ENCODE measurements at places on chromosomes 4 and X. TPM values are rescaled to one million over a fixed set of nuclear protein-coding genes. Genes with fewer than 3 reads are reported as not detected.
A peak's percentile ranks its signal among the peaks of the same experiment; 100 is the strongest.

Gene SLC16A2
- total RNA-seq = 10.0 TPM

Gene SH3D19
- total RNA-seq = 24.3 TPM

Gene F8A3
- 4.0 TPM for total RNA-seq

Gene LRIT3
- not detected for total RNA-seq

Gene NAT8L
- total RNA-seq = 14.9 TPM

Gene HMGB2
- 201 TPM for total RNA-seq

Gene RNF150
- 7.3 TPM for total RNA-seq

Gene KLHL8
- total RNA-seq = 11.2 TPM

Gene SMPX
- total RNA-seq = 0.95 TPM

Gene CDKL2
- 0.71 TPM for total RNA-seq

- DNase-seq = no peak
- H3K4me1 ChIP-seq = no peaks in the 10 kb centered on the region
- no peak overlapping the region for H3K27ac ChIP-seq
- H3K27me3 ChIP-seq = peaks cover 8% of the 10 kb centered on the region
- no peak overlapping the region for H3K4me3 ChIP-seq
These were observed 289.9 kb upstream of the FAM241A start for GRCh38 chr4:111855308-111855707.

- no peak for DNase-seq
- no peaks in the 10 kb centered on the region for H3K4me1 ChIP-seq
- H3K4me3 ChIP-seq = peak overlapping the region; percentile 85
- no peaks in the 10 kb centered on the region for H3K36me3 ChIP-seq
These were observed 7.5 kb upstream of the RNF4 start for GRCh38 chr4:2461246-2461960.

DNA sequence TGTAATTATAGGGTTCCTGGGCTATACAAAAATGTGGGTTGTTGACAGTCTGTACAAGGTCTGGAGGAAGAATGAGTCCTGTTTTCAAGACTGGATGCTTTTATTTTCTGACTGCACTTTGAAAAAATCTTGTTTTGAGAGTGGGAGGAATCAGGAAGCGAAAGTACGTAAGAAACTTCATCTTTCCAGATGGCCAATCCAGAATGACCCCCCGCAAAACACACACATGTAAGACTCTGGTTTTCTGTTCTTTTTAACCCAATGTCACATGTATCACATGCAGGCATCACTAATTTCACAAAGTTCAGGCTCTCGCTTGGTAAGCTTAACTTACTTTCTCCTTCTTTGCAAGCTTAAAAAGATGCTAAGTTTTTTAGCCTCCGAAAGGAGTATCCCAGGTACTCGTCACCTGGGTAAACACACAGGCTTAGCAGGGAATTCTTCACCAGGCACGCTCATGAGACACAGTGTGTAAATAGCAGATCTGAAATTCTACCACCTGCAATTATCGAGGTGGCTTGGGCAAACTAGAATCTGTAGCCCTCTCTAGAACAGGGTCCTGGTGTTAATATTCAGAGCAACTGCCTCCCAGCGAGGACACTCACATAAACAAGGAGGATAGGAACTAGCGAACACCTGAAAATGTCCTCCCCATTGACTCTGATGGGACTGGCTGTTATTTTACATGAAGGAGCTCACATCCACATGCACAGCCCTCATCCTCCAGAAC lies 90.7 kb downstream of the NSUN7 start:
- peaks cover 35% of the 10 kb centered on the region for H3K4me1 ChIP-seq
- no peak overlapping the region for H3K4me3 ChIP-seq
- H3K27ac ChIP-seq = no peak overlapping the region
- no peak for DNase-seq
- no peaks in the 10 kb centered on the region for H3K36me3 ChIP-seq
- H3K27me3 ChIP-seq = no peaks in the 10 kb centered on the region

DNA sequence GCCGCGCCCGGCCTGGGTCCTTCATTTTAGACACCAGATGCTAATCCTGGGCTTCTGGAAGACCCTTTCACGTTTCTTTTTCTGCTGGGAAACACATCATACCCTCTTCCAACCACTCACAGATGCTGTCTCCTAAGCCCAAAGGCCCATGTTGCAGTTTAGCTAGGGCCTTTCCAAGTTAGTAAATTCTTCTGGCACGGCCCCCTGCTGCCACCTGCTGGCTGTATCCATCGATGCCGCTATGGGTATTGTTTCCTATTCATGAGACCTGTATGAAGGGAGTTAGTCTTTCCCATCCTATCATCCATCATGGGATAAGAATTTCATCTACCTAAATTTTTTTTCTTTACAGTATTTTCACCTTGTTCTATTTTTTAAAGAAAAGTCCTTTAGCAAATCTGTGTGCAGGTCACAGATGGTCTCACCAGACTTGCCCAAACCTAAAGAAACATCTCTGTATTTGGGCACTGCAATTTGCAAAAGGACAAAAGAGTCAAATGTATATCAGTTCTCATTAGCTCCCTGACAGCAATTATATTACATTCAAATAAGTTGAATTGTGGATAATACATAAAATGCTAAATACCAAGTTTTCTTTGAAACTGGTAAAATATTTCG lies 37.8 kb upstream of the SLC9A7 start:
- no peak overlapping the region for H3K27ac ChIP-seq
- no peaks in the 10 kb centered on the region for H3K36me3 ChIP-seq
- DNase-seq = no peak
- no peak overlapping the region for H3K4me3 ChIP-seq
- H3K4me1 ChIP-seq = no peaks in the 10 kb centered on the region

GRCh38 chr4:164748375-164748774 lies 5.6 kb upstream of the SMIM31 start:
- H3K27ac ChIP-seq = no peak overlapping the region
- H3K4me3 ChIP-seq = no peak overlapping the region
- peaks cover 7% of the 10 kb centered on the region for H3K27me3 ChIP-seq
- H3K36me3 ChIP-seq = no peaks in the 10 kb centered on the region
- DNase-seq = no peak
- no peaks in the 10 kb centered on the region for H3K4me1 ChIP-seq

DNA sequence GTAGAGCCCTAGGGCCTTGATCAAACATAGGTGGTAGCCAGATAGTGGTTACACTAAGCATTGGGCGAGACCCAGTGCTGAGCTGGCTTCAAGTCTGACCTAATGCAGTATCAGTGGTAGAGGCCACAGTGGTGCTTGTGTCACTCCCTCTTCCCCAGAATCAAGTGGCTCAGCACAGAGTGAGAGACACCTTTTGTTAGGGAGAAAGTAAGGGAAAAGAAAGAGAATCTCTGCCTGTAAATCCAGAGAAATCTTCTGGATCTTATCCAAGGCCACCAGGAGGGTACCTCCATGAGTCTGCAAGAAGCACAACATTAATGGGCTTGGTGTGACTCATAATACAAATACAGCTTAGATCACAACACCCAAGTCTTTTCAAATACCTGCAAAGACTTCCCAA lies 117.7 kb upstream of the SLC6A14 start:
- H3K27ac ChIP-seq = no peak overlapping the region
- H3K27me3 ChIP-seq = no peaks in the 10 kb centered on the region
- H3K36me3 ChIP-seq = no peaks in the 10 kb centered on the region
- no peak for DNase-seq
- H3K4me3 ChIP-seq = no peak overlapping the region

DNA sequence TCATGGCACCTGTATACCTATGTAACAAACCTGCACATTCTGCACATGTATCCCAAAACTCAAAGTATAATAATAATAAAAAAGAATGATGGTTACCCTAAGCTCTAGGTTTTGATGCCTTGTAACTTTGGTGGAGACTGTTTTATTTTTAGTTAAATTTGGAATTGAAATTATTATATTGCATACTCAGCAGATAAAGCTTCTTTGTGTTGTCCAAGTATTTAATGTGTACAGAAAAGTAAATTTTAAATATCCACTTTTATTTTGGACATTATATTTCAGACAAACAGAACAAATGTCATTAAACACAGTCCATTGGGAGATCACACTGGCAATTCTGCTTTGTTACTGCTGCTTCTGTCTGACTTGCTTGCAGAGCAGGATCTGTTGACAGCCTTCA lies 684.5 kb upstream of the CT83 start:
- H3K36me3 ChIP-seq = no peaks in the 10 kb centered on the region
- no peaks in the 10 kb centered on the region for H3K27me3 ChIP-seq
- DNase-seq = no peak

DNA sequence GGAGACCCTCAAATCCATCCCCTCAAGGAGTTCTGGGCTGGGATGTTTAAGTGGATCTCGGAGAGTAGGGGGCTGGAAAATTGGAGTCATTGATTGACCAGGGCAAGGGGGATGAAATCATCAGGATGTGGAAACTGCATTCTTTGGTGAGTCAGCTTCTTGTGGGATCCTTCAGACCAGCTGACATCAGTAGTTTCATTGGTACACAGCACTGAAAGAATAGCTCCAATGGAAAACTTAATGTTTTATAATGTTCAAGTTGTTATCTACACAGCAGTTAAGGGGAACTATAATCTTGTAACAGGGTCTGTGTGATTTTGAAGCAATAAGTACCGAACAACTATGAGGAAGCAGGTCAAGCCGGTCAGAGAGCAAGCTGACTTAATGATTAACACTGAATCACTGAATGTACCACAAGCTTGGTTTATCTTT lies 506.1 kb downstream of the RPA4 start:
- no peak for DNase-seq
- peaks cover 5% of the 10 kb centered on the region for H3K4me1 ChIP-seq
- H3K27me3 ChIP-seq = no peaks in the 10 kb centered on the region
- peaks cover 16% of the 10 kb centered on the region for H3K36me3 ChIP-seq
- H3K27ac ChIP-seq = no peak overlapping the region

- no peaks in the 10 kb centered on the region for H3K27me3 ChIP-seq
- H3K36me3 ChIP-seq = no peaks in the 10 kb centered on the region
- H3K27ac ChIP-seq = no peak overlapping the region
- H3K4me3 ChIP-seq = no peak overlapping the region
- H3K4me1 ChIP-seq = no peaks in the 10 kb centered on the region
- no peak for DNase-seq
These were observed 54.7 kb downstream of the AFF2 start for GRCh38 chrX:148555101-148555500.

- H3K36me3 ChIP-seq = no peaks in the 10 kb centered on the region
- H3K4me1 ChIP-seq = no peaks in the 10 kb centered on the region
- H3K4me3 ChIP-seq = no peak overlapping the region
- H3K27me3 ChIP-seq = peaks cover 3% of the 10 kb centered on the region
- H3K27ac ChIP-seq = no peak overlapping the region
These were observed 192.7 kb downstream of the ZNF330 start for GRCh38 chr4:141413366-141413765.

- no peak overlapping the region for H3K4me3 ChIP-seq
- H3K36me3 ChIP-seq = no peaks in the 10 kb centered on the region
- no peak for DNase-seq
- H3K4me1 ChIP-seq = no peaks in the 10 kb centered on the region
These were observed 48.3 kb upstream of the GPR174 start for GRCh38 chrX:79096145-79096556.

DNA sequence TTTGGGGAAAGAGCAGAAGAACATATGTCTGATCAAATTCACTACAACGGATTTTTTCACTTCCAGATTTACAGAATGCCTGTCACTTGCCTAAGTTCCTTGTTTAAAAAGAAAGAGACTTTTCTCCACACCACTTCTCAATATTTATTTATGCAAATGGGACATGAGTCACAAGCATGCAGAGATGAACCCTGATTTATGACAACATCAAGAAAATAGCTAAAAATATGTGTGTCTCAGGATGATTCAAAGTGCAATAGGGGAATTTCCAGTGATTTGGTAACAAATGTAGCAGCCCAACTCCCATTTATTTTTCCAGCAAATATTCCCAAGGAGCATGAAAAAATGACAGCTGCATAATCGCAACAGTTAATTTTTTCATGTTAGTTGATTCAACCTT lies 180.4 kb upstream of the FAT1 start:
- peaks cover 9% of the 10 kb centered on the region for H3K4me1 ChIP-seq
- no peak overlapping the region for H3K4me3 ChIP-seq
- DNase-seq = no peak
- no peaks in the 10 kb centered on the region for H3K36me3 ChIP-seq
- no peaks in the 10 kb centered on the region for H3K27me3 ChIP-seq

DNA sequence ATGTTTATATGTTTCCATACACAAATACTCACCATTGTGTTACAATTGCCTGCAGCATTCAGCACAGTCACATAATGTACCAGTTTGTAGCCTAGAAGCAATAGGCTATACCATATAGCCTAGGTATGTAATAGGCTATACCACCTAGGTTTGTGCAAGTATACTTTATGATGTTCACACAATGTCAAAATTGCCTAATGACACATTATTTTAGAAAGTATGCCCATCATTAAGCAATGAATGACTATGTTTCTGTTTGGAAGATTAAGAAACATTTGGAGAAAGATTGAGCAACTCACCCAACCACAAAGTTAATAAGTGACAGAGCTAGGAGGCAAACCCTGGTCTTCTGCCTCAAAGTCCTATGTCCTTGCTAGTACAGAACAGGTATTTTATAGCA lies 96.8 kb upstream of the GRIA3 start:
- H3K36me3 ChIP-seq = no peaks in the 10 kb centered on the region
- no peak overlapping the region for H3K27ac ChIP-seq
- no peaks in the 10 kb centered on the region for H3K4me1 ChIP-seq
- H3K4me3 ChIP-seq = no peak overlapping the region

DNA sequence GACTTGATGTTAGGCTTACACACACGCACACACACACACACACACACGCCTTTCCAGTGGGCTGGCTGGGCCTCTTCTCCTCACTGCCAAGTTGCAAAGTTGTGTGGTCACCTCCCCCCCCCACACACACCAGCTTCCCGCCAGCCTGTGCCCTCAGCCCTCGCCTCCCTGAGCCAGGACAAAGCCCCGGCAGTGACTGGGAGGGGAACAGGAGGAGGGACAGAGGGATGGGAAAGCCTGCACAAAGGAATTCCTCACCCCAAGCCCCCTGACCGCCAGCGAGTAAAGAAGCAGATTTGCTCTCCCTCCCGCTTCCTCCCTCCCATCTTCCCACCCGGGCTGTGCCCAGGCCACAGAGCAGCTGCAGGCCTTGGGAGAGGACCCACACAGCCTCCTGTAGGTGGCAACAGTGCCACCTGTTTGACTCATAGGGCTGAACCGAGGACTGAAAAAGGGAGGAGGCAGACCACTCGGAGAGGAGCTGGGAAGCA lies at the start of gene GDPD2:
GDPD2 (plus strand) TSS at position 464 of the 491 bp plus-strand sequence. CDS start 1,671 bp downstream, outside the sequence.
- DNase-seq = no peak
- H3K36me3 ChIP-seq = no peaks in the 10 kb centered on the region
- peaks cover 5% of the 10 kb centered on the region for H3K4me1 ChIP-seq
- peak within 1 kb of the TSS; percentile 69 for H3K4me3 ChIP-seq
- no peaks in the 10 kb centered on the region for H3K27me3 ChIP-seq

- H3K27me3 ChIP-seq = no peaks in the 10 kb centered on the region
- peaks cover 10% of the 10 kb centered on the region for H3K4me1 ChIP-seq
- H3K4me3 ChIP-seq = no peak overlapping the region
- peaks cover 3% of the 10 kb centered on the region for H3K36me3 ChIP-seq
- no peak for DNase-seq
These were observed 206.1 kb downstream of the PPP3CA start for GRCh38 chr4:101141230-101141629.

DNA sequence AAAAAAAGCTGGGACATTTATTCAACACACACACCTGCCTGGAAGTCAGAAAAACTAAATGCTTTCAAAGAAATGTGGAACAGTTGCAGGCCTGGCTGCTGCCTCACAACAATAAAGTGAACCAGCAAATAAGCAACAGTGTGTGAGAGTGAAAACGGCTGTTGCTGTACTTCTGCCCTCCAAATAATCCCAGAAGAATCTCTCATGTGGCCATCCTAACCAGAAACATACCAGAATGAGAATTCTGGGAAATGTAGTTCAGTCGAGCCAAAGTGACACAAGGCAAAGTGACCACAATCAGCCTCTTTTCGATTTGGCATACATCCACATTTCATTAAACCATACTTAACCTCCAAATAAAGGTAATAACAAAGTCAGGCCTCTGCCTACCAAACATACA lies 204.5 kb downstream of the SLC7A11 start:
- no peak for DNase-seq
- H3K36me3 ChIP-seq = no peaks in the 10 kb centered on the region
- H3K27me3 ChIP-seq = no peaks in the 10 kb centered on the region
- peaks cover 11% of the 10 kb centered on the region for H3K4me1 ChIP-seq
- no peak overlapping the region for H3K27ac ChIP-seq
- H3K4me3 ChIP-seq = no peak overlapping the region
